ENCODE measurements at places on chromosomes 5 and 9. TPM values are rescaled to one million over a fixed set of nuclear protein-coding genes. Genes with fewer than 3 reads are reported as not detected.
A peak's percentile ranks its signal among the peaks of the same experiment; 100 is the strongest.

Gene PRLR
- total RNA-seq: 3.5 TPM

GRCh38 chr5:112366987-112367386 is 52.1 kb downstream of the EPB41L4A start:
- no peak for DNase-seq

DNA sequence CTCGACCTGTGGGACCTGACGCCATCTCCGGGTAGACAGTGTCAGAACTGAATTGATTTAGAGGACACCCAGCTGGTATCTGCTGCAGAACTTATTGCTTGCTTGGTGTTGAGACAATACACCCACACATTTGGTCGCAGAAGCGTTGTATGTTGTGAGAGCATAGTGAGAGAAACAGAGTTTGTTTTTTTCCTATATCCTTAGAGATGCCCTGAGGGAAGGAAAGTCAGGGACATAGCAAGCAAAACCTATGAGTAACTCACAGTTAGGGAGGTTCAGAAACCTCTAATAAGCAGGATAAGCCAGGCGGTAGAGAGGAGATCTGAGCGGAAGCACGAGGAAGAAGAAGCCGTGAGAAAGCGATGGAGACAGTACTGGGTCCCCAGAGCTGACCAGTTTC is 59.8 kb downstream of the PTCD2 start:
- no peak for DNase-seq

- DNase-seq: no peak
Observed at GRCh38 chr9:117191504-117192261, 223.2 kb downstream of the ASTN2 start.

Gene FBP1
- 0.96 TPM for total RNA-seq

GRCh38 chr5:95856501-95856981 is 34.0 kb upstream of the GLRX start:
- DNase-seq: no peak

- no peak for DNase-seq
Observed at GRCh38 chr5:88081877-88082276, 186.8 kb downstream of the TMEM161B start.

DNA sequence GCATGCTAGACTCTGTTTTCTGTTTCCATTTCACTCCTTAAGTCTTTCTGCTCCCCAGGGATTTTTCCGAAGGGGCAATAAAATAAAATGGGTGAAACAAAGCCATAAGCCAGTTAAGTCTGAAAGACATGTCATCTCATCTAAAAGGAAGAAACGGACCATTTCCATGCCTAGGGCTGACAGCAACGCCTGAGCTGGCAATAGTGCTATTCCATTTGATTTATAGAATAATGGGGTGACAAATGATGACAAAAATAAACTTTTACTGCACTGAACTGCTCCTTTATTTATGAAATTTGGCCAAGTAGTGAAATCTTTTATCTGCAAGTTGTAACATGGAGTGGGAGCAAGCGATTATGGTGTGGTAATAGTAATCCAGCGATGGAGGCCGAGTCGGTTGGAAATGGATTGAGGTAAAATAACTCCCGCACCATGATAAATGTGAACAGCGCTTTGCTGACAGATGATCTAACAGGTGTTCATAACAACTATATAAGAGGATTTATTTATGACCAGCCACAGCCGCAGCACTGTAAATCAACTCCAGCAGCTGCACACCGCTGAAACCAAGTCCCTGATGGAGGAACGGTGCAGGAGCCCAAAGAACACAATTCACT is 219.8 kb upstream of the TBCA start:
- no peak for DNase-seq

- no peak for DNase-seq
Observed at GRCh38 chr9:23120630-23121029, 674.0 kb downstream of the DMRTA1 start.

- DNase-seq: no peak
Observed at GRCh38 chr9:83284746-83285145, 221.8 kb upstream of the RASEF start.

- DNase-seq: no peak
Observed at GRCh38 chr5:112549605-112550166, 130.6 kb upstream of the EPB41L4A start.

DNA sequence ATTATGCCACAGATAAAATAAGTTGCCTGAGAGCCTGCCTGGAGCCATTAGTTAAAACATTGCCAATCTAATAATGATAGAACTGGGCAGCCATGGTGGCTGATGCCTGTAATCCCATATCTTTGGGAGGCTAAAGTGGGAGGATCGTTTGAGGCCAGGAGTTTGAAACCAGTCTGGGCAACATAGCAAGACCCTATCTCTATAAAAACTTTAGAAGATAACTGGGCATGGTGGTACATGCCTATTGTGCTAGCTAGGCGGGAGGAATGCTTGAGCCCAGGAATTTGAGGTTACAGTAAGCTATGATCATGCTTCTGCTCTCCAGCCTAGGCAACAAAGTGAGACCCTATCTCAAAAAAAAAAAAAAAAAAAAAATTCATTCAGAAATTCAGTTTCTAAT is 52.6 kb downstream of the RAI14 start:
- DNase-seq: no peak

Gene C7
- not detected for total RNA-seq

DNA sequence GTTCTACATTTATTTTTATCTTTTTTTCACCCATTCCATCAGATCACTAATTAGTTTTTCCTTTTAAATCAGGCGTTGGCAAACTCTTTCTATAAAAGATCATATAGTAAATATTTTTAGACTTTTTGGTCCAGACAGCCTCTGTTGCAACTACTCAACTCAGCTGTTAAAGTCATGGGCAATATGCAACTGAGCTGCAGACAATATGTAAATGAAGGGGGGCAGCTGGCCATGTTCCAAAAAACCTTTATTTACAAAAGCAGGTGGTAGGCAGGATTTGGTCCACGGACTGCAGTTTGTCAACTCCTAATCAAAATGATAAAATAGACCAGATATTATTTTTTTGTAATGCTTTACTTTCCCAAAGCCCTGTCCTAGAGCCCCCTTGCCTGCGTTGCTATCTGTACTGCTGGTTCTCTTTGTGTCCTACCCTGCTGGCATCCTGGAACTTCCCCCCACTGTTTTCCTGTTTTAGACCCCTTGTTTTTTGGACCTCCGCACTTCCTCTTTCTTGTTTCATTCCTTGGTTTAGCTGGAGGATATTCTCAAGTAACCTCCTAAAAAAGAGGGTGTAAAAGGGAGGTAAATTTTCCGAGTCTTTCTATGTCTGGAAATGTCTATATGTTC is 24.7 kb upstream of the TNFSF8 start:
- DNase-seq: no peak

DNA sequence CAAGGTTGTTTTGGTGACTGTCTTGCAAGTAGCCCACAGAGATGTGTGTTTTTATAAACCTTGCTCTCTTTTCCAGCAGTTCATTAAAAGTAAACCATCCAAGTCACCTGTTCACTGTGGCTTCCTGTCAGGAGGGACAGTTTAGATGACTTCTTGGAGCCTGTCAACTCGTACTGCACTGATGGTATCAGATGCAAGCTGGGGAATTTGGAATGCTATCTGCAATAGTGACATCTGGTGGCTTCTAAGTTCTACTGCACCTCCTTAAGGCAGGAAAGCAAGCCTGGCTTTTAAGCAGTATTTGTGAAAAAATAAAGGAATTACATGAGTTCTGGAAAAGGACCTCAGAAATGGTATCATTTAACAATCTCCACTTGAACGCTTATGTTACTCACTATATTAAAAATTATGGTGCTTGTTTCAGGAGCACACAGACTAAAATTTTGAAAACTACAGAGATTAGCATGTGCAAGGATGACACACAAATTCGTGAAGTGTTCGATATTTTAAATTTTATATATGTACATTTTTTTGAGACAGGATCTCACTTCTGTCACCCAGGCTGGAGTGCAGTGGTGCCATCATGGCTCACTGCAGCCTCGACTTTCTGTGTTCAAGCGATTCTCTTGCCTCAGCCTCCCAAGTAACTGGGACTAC is 164.0 kb downstream of the TTC39B start:
- peak; percentile 46 for DNase-seq

Gene HMGCS1
- total RNA-seq: 19.5 TPM

Gene FBXL7
- 9.4 TPM for total RNA-seq

DNA sequence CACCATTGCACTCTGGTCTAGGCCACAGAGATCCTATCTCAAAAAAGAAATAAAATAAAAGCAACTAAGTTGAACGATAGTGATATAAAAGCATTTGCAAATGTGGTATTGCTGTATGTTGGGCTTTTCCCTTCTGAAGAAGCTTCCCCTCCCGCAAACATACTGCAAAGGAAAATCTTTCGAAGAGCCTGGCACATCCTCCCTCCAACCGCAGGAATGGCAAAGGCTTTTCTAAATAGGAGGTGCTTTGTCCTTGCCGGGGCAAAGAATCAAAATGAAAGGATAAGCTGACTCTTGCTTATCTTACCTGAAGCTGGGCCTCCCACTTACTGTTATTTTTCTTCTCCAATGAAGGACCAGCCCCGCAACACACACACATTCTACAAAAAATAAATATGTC is 45.8 kb downstream of the SERINC5 start:
- DNase-seq: no peak

Gene ACTBL2
- total RNA-seq: 0.30 TPM

DNA sequence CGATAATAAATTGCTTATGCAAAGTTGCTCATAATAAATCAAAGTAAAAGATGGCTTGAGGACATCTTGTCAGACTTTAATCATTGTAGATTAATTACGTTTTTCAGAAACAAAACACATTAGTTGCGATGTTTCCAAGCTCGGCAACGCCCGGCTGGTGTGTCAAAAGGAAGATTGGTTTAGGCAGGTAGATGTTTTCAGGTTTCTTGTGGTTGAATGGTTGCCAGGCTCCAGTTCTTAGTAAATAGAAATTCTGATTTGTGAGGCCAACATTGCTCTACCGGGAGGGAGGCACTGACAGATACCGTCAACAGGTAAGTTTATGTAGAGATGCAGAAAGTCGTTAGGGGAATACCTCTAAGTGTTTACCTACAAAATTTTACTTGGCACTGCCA is 280.3 kb downstream of the NPR3 start:
- no peak for DNase-seq

DNA sequence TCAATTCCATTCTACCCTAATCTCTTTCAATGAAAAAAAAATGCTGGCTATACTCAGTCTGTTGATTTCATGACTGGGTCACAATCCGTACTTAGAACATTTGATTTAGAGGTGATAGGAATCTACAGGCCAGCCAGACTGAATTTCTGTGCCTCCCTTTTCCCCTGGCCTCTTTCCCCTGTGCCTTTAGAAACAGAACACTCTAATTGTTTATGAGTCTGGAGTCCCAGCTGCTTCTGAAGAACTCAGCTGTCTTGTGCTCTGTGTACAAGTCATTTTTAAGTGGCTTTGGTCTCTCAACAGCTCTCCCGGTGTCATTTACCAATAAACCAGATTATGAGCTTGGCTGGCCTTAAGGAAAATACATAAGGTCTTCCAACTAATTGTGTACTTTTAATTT is 94.1 kb upstream of the ITGA2 start:
- DNase-seq: no peak

Gene PCDHGA3
- total RNA-seq: not detected

DNA sequence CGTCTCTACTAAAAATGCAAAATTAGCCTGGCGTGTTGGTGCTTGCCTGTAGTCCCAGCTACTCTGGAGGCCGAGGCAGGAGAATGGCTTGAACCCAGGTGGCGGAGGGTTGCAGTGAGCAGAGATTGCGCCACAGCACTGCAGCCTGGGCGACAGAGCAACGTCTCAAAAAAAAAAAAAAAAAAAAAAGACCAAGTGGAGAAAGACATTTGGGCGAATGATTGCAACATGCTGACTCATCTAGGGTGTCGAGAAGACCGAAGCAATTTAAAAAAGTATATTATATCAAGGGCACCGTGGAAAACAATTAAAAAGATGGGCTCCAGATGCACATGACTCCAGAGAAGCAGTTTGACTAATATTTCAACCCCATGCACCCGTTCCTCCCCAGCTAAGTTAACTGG is 9.2 kb downstream of the KLF4 start:
- no peak for DNase-seq

- DNase-seq: no peak
Observed at GRCh38 chr9:132610661-132611060, 28.3 kb downstream of the BARHL1 start.

Gene COL23A1
- 89.5 TPM for total RNA-seq

GRCh38 chr5:155154973-155155372 is 141.4 kb downstream of the KIF4B start:
- DNase-seq: no peak

DNA sequence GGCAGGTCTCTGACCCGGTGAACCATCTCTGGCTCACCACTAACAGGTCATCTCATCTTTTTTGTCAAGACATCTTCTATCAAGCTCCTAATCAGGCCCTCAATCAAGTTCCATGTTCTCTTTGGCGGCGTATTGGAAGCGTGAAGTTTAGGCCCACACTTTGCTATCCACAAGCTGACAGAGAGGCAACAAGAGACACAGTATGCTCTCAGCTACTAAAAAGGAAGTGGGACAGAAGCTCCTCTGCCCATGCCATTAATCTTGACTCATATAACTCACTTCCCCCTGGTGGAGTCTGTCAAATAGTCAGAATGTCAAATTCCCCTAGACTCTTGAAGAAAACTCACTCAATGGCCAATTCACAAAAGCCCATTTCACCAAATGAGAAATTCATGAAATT is 77.6 kb upstream of the TMC1 start:
- no peak for DNase-seq

- no peak for DNase-seq
Observed at GRCh38 chr5:155017610-155018009, 4.1 kb downstream of the KIF4B start.

- DNase-seq: no peak
Observed at GRCh38 chr5:18799482-18800128, 1165.3 kb downstream of the TAF11L14 start.

- DNase-seq: peak; percentile 89
Observed at GRCh38 chr5:178204935-178205748, 809 bp downstream of the HNRNPAB start.

DNA sequence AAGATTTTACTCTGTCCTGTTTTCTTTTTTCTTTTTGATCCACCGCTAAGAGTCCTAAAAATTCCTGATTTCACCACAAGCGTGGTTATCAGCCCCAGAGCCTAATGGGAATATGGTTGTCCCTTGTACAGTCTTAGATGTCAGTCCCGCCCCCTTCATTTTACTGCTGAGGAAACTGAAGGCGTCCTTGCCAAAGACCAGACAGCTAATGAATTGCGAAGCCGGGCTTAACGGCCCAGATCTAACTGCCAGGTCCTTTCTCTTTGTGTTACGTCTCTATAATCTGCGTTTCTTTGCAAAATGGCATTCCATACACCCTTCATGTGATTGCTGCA is 497 bp downstream of the NSA2 start:
- DNase-seq: peak; percentile 5
